Activated CD8-positive, alpha-beta T cell treated with anti-CD3 and anti-CD28 coated beads, Interleukin-2, amount 10 ng/mL, durations not matched to agents 7 days and 5 days (primary cell): ENCODE measurements at places on chromosomes 12 and 14. TPM values are rescaled to one million over a fixed set of nuclear protein-coding genes. Genes with fewer than 3 reads are reported as not detected.
A peak's percentile ranks its signal among the peaks of the same experiment; 100 is the strongest.

- H3K27me3 ChIP-seq: peaks cover 13% of the 10 kb centered on the region
- no peak for DNase-seq
- no peaks in the 10 kb centered on the region for H3K36me3 ChIP-seq
- H3K4me3 ChIP-seq: no peak overlapping the region
These were observed 143.5 kb downstream of the SCARB1 start for GRCh38 chr12:124720004-124720680.

DNA sequence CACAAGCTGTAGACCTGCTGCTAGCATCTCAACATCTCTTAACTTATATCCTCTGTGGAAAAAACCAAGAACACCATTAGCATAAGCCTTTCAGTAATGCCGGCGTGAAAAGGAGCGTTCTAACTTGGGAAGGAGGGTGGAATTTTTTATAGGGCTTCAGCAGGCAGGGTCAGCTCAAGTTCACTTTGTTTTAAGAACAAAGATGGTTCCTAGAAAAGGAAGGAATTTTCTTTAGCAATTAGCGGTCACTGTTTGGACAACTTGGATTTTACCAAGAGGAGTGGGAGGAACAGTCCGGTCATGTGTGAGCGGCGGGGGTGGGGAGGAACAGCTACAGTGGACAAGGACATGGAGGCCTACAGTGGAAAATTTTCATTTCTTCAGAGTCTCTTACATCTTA lies 35.9 kb downstream of the BBS10 start:
- H3K36me3 ChIP-seq: no peaks in the 10 kb centered on the region
- no peaks in the 10 kb centered on the region for H3K4me1 ChIP-seq
- no peak overlapping the region for H3K27ac ChIP-seq
- no peak overlapping the region for H3K4me3 ChIP-seq
- H3K27me3 ChIP-seq: peaks cover 13% of the 10 kb centered on the region

- peaks cover 5% of the 10 kb centered on the region for H3K4me1 ChIP-seq
- no peak for DNase-seq
- no peak overlapping the region for H3K27ac ChIP-seq
- no peaks in the 10 kb centered on the region for H3K36me3 ChIP-seq
These were observed 3.2 kb downstream of the RNASE1 start for GRCh38 chr14:20799456-20799891.

DNA sequence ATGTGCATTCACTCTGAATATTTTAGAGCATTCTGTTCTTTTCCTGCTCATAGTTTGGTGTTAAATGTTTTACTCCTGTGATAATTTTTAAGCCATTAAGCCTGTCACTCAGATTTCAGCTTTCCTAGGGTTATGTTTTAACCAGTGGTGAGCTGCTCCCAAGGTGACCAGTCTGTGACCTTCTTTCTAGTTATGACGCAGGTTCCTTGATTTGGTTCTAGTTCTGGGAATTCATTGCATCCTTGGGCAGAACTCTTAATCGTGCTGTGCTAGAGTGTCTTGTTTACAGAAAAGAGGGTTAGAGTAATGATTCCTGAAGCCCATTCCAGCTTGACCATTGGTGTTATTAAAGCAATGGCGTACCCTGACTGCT lies 2.2 kb downstream of the GABARAPL1 start:
- no peaks in the 10 kb centered on the region for H3K27me3 ChIP-seq
- peak overlapping the region; percentile 92 for H3K4me3 ChIP-seq
- peaks cover 12% of the 10 kb centered on the region for H3K36me3 ChIP-seq
- H3K4me1 ChIP-seq: peaks cover 32% of the 10 kb centered on the region
- H3K27ac ChIP-seq: no peak overlapping the region
- DNase-seq: no peak

The FAR2 gene
- 20.8 TPM for total RNA-seq

The AICDA gene
- not detected for total RNA-seq

The ACSS3 gene
- total RNA-seq: not detected

GRCh38 chr12:38149395-38150073 lies 167.0 kb upstream of the ALG10B start:
- no peaks in the 10 kb centered on the region for H3K27me3 ChIP-seq
- no peaks in the 10 kb centered on the region for H3K4me1 ChIP-seq
- H3K36me3 ChIP-seq: no peaks in the 10 kb centered on the region
- DNase-seq: no peak
- no peak overlapping the region for H3K27ac ChIP-seq

DNA sequence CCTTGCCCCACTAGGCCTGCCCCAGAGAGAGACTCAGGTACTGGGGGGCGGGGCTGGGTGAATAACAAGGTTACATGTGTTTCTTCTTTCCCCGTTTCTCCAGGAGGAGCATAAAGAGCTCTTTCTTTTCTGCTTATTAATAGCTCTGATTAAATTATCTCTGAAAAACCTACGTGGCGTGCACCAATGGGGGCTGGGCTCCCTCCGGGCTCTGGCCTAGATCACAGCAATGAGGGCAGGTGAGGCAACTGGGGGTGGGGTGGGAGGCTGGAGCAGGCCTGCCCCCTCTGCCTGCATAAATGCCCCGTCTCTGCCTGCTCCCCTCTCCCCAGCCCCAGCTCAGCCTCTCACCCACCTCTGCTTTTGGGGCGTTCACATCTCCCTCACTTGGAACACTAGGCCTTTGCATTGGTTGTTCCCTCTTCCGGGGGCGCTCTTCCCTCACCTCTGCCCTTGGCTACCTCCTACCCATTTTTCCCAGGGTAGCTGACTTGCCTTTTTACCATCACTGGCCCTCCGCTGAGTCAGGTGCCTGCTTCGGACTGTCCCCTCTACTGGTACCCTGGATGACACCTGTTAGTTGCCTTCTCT lies 4.1 kb upstream of the FAM222A start:
- no peak for DNase-seq
- peaks cover 17% of the 10 kb centered on the region for H3K27me3 ChIP-seq
- no peak overlapping the region for H3K27ac ChIP-seq
- peaks cover 3% of the 10 kb centered on the region for H3K4me1 ChIP-seq
- H3K36me3 ChIP-seq: no peaks in the 10 kb centered on the region

DNA sequence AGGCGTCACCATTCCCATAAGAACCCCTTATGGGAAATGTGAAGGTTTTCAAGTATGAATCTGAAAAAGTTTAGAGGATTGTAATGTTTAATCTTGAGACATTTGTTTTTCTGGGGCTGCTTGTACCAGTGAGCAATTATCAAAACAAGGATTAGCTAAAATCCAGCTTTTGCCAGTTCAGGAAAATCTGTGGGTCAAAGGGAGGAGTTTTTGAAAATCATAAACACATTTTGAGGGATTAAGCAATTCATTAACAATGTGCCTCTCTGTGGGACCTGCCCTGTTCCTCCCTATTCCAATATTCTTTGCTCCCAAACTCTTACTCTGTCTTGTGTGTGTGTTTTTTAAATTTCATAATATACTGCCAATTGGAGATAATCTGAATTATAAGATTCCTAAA lies 11.7 kb upstream of the DAAM1 start:
- H3K27me3 ChIP-seq: peaks cover 15% of the 10 kb centered on the region
- no peaks in the 10 kb centered on the region for H3K36me3 ChIP-seq
- no peak overlapping the region for H3K4me3 ChIP-seq
- H3K27ac ChIP-seq: no peak overlapping the region

The SOS2 gene
- total RNA-seq: 18.9 TPM

DNA sequence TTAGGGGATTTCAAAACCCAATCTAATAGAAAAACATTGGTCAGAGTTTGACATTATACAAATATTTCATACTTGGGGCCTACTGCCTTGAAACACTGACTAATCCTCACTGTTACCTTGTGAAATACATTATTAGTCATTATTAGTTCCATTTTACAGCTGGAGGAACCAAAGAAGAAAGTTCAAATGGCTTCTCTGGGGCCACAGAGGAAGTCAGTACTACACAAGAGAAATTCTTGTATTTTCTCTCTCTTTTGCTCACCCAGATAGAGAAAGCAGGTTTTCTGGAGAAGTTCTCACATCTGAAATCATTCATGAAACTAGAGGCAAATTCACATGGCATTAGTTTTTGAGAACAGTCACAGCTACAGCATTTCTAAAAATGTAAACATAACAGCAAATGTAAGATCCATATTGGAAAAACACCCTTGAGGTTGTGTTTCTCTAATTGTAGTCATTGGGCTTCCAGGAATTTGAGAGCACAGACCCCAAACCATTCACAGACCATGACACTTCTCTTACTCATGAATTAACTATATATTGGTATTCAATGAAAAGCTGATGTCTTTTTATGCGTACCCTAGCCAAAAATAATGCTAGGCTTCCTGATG lies 83.0 kb downstream of the LLPH start:
- peaks cover 7% of the 10 kb centered on the region for H3K27me3 ChIP-seq
- no peak overlapping the region for H3K4me3 ChIP-seq
- no peaks in the 10 kb centered on the region for H3K36me3 ChIP-seq
- H3K27ac ChIP-seq: no peak overlapping the region
- no peak for DNase-seq

The PTPRO gene
- total RNA-seq: 1.1 TPM

DNA sequence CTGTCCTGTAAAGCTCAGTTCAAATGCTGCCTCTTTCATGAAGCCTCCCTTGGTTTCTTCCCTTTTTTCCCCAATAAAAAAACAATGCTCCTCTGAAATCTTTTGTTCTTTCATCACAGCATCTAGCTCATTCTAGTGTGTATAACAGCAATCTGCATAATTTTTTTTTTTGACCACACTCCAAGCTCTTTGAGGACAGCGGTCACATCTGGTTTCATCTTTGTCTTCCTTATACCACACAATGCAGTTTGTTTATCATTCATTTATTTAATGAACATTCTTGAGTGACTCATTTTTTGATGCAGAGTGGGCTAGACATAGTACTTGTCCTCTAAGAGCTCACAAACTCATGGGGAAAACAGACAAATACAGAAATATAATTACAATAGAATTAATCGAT lies 7.3 kb downstream of the GNG2 start:
- no peaks in the 10 kb centered on the region for H3K27me3 ChIP-seq
- DNase-seq: peak; percentile 37
- peaks cover 37% of the 10 kb centered on the region for H3K4me1 ChIP-seq
- H3K36me3 ChIP-seq: peaks cover 33% of the 10 kb centered on the region
- no peak overlapping the region for H3K27ac ChIP-seq
